ENCODE measurements at places on chromosomes 16 and 17. TPM values are rescaled to one million over a fixed set of nuclear protein-coding genes. Genes with fewer than 3 reads are reported as not detected.

SPATA2L gene
- total RNA-seq: 15.8 TPM

ANTKMT gene
- 43.4 TPM for total RNA-seq

KIF18B gene
- total RNA-seq: 16.4 TPM

KRT28 gene
- not detected for total RNA-seq

PHKB gene
- 37.8 TPM for total RNA-seq

CACNG5 gene
- not detected for total RNA-seq

RGS9 gene
- total RNA-seq: 0.33 TPM

WWOX gene
- 5.3 TPM for total RNA-seq

CDK5RAP3 gene
- 60.9 TPM for total RNA-seq

HBZ gene
- not detected for total RNA-seq

NPIPB9 gene
- total RNA-seq: not detected

Measured in mammary microvascular endothelial cell (primary cell).